Spinal cord (tissue), 10 donors: ENCODE measurements at places on chromosomes 2 and 18.

- no peak for DNase-seq
These were observed 74.0 kb downstream of the CERS6 start for GRCh38 chr2:168529900-168530561.

DNA sequence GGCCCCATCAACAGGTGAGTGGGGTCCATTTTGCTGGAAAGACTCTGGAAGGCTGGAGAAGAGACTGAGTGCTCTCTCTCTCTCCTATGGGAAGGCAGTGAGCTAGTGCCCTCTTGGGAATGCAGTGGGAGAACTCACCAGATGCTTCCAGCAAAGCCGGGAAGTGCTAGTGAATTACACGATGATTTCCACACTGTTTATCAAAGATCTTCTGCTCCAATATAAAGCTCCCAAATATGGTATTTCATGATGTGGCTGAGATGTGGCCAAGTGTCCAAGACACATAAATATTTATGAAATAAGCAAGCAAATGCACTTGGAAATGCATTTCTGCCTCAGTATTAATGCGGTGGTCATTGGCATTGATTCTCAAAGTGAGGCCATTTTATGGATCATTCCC is 135.9 kb downstream of the VAPA start:
- DNase-seq: no peak

GRCh38 chr2:236687296-236687965 is 117.8 kb downstream of the ACKR3 start:
- peak; percentile 28 for DNase-seq

DNA sequence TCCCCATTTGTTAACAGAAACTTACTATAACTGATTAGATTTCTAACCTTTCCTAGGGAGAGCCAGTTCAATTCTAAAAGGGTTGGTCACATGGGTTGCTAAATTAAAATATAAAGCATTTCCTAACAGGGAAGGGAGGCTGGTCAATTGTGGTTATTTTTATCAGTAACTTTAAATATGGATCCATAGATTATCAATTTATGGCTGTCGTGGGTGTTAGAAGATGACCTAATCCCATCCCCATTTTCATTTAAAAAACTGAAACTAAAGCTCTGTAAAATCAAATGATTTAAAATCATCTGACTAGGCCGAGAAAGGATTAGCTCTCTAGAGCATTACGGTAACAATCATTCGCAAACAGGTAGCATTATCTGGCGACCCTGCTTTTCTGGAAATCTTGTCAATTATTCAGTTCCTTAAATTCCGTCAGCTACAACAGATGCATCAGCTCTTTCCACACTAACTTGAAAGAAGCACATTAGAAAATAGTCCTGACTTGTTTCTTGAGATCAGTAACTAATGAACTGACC is 953 bp upstream of the HNRNPA3 start:
- no peak for DNase-seq
